T-helper 1 cell (primary cell): ENCODE measurements at places on chromosomes 4 and X.
A peak's percentile ranks its signal among the peaks of the same experiment; 100 is the strongest.

- no peak for DNase-seq
Observed at GRCh38 chrX:33086886-33087285, 124.5 kb downstream of the DMD start.

- DNase-seq, result no peak
Observed at GRCh38 chr4:28772066-28772465, 1911.4 kb downstream of the STIM2 start.

DNA sequence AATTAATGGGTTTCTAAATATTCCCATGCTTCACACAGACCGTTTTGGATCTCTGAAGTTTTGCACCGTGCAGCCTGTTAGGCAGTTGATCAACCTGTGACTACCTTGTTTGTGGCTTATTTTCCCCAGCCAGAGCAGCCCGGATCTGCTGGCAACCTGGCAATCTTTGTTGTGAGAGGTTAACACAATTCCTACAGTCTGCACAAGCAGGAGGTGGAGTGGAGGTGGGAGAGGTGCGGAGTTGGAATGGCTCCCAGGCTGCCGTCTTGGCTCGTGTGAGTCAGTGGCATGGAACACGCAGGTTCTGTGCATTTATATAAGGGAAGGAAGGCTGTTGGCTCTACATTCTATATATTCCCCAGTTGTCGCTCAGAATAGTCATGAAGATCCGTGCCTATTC, 70.9 kb upstream of the STOX2 start:
- no peak for DNase-seq

GRCh38 chrX:118974908-118975671, 672 bp downstream of the LONRF3 start:
- peak; percentile 33 for DNase-seq

DNA sequence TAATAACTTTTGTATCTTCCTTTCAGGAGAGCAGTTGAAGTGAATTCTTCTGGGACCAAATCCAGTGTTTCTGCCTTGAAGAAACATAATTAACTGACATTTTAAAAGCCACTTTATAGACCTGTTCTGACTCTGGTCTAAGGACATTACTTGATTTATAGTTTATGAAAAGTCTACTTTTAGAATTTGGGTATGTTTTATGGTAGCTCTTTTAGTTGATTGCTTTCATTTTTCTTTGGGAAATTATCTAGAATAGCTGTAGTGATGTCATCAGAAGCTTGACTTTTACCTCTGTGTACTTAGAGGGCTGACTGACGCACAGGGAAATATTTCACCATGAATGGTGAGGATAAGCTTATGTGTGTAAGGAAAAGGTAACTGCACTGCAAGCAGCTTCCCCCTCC, 131.8 kb upstream of the LIMCH1 start:
- DNase-seq, result no peak

DNA sequence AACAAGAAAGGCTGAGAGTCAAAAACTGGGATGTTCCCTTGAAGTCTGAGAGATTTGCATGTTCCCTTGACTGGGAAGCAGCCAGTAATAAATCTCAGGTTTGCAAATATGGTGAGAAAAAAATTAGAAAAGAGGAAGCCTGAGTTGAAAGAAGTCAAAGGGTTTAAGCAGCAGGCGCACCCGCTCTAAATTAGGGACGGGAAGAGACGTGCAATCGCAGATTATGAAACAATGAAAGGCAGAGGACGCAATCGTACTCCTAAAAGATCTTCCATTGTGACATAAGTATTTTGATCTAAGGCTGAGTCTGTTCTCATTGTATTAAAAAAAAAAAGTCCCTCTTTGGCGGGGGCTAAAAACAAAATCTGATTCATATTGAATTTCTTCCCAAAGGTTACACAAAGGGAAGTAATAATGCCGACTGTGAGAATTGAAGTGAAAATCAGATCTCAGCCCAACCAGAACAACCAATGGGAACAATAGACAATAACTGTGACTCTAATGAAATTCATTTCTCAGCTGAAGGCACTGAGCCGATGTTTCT, 28.2 kb downstream of the SAT1 start:
- no peak for DNase-seq

DNA sequence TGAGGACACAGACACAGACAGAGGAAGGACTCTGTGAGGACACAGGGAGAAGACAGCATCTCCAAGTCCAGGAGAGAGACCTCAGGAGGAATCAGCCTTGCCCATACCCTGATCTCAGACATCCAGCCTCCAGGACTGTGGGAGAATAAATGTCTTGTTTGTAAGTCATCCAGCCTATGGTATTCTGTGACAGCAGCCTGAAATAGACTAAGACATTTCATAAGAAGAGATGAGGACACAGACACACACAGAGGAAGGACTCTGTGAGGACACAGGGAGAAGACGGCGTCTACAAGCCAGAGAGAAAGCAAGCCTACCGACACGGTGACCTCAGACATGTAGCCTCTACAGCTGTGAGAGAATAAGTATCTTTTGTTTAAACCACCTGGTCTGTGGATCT, 112.1 kb downstream of the DHRSX start:
- DNase-seq, result no peak

- no peak for DNase-seq
Observed at GRCh38 chr4:87490664-87491369, 38.4 kb downstream of the SPARCL1 start.

DNA sequence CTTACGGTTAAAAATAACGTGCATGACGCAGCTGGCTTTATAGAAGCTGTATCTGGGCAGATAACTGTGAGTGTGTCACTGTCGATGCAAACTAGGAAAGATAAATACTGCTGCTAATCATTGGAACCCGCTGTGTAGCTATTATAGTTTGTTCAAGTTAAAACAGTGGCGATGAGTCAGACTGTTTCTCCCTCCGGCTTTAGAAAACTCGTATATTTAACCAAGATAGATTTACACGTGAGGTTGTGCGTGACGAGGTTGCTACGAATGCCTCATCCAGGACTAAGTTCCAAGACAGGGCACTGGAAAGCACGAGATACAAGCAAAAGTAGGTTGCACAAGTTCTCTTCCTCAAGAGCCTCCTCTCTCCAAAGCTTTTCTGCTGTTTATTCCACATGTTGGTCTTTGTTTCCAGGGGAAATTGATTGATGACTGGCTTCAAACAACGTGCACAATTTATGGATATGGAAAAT, 270.7 kb downstream of the FBXW7 start:
- no peak for DNase-seq

- no peak for DNase-seq
Observed at GRCh38 chr4:75633846-75634245, 3.5 kb upstream of the CDKL2 start.
